Activated T-helper 2 cell treated with anti-CD3 and anti-CD28 coated beads, Interferon-gamma antibody, Interleukin-2, Interleukin-4, amounts not matched to agents 10 μg/mL and 5 μg/mL and 100 μg/mL, durations not matched to agents 14 hours and 24 hours and 36 hours (primary cell): ENCODE measurements at places on chromosomes 5 and 9. TPM values are rescaled to one million over a fixed set of nuclear protein-coding genes. Genes with fewer than 3 reads are reported as not detected.

PTGES gene
- 0.34 and 0.39 TPM in 2 replicates for total RNA-seq

OTP gene
- total RNA-seq: not detected in 2 replicates

FOXD4L5 gene
- 0.09 and 0.23 TPM in 2 replicates for total RNA-seq

NDUFA8 gene
- 45.4 and 48.7 TPM in 2 replicates for total RNA-seq

SLC45A2 gene
- not detected in 2 replicates for total RNA-seq

PCDHA10 gene
- total RNA-seq: not detected in 2 replicates

NME5 gene
- total RNA-seq: not detected in 2 replicates

CDO1 gene
- 0.18 and 1.2 TPM in 2 replicates for total RNA-seq

KCNIP1 gene
- not detected in 2 replicates for total RNA-seq

IL5 gene
- 100.0 and 113 TPM in 2 replicates for total RNA-seq

ECPAS gene
- 96.8 and 107 TPM in 2 replicates for total RNA-seq

MTX3 gene
- total RNA-seq: 18.0 and 18.2 TPM in 2 replicates

SARDH gene
- total RNA-seq: 1.1 and 1.6 TPM in 2 replicates

CDH18 gene
- total RNA-seq: not detected in 2 replicates

ORM2 gene
- not detected in 2 replicates for total RNA-seq

GNE gene
- 27.7 and 28.5 TPM in 2 replicates for total RNA-seq

BASP1 gene
- total RNA-seq: 0.64 and 0.73 TPM in 2 replicates

CMYA5 gene
- total RNA-seq: 0.11 and 0.44 TPM in 2 replicates

MOB3B gene
- 0.94 and 1.3 TPM in 2 replicates for total RNA-seq

SLC36A3 gene
- total RNA-seq: not detected in 2 replicates

NIM1K gene
- 0.76 and 1.1 TPM in 2 replicates for total RNA-seq

CDKN2B gene
- 0.62 and 0.69 TPM in 2 replicates for total RNA-seq

ANKRD18A gene
- 2.7 and 3.9 TPM in 2 replicates for total RNA-seq

ARID3C gene
- total RNA-seq: 0.14 and 0.21 TPM in 2 replicates

TRIM14 gene
- total RNA-seq: 37.7 and 41.5 TPM in 2 replicates

SLC25A2 gene
- 0.16 TPM in 1 of 2 replicates, not detected in the other for total RNA-seq

CEP72 gene
- total RNA-seq: 29.6 and 30.2 TPM in 2 replicates

TRIM36 gene
- not detected in 2 replicates for total RNA-seq

MACROH2A1 gene
- total RNA-seq: 285 and 302 TPM in 2 replicates

TMEM141 gene
- 34.4 and 34.7 TPM in 2 replicates for total RNA-seq

SPATA31C1 gene
- not detected in 2 replicates for total RNA-seq

PCDHGA2 gene
- total RNA-seq: 0.09 and 0.11 TPM in 2 replicates

ITGA1 gene
- total RNA-seq: 0.59 and 0.76 TPM in 2 replicates

FBLL1 gene
- not detected in 2 replicates for total RNA-seq

FST gene
- not detected in 2 replicates for total RNA-seq

GMCL2 gene
- not detected in 2 replicates for total RNA-seq

ARHGEF28 gene
- total RNA-seq: 0.05 and 0.11 TPM in 2 replicates

GFI1B gene
- total RNA-seq: not detected in 2 replicates

ADAMTS12 gene
- not detected in 2 replicates for total RNA-seq

VLDLR gene
- 12.6 and 12.8 TPM in 2 replicates for total RNA-seq

GPX8 gene
- total RNA-seq: not detected in 2 replicates
